Activated CD8-positive, alpha-beta T cell treated with anti-CD3 and anti-CD28 coated beads for 36 hours (primary cell): ENCODE measurements at places on chromosomes 3 and 15. TPM values are rescaled to one million over a fixed set of nuclear protein-coding genes. Genes with fewer than 3 reads are reported as not detected.

Gene RGMA
- not detected for total RNA-seq

DNA sequence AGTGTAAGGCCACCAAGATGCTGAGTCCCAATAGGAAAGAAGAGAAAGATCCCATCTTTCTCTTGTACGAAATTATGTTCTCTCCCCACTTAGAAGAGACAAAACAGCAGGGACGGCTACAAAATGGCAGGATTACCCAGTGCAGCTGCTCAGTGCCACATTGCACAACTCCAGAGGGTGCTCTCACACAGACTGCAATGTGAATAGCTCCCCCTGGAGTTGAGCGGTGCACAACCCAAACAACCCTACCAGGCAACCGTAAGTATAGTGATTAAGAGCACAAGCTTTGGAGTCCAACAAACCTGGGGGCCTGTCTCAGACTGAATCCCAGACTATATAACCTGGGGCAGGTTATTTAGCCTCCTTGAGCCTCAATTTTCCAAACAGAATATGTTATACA is 3.1 kb upstream of the BHLHE40 start:
- DNase-seq = peak; percentile 83
- H3K27ac ChIP-seq = peak overlapping the region; percentile 96
- H3K27me3 ChIP-seq = no peaks in the 10 kb centered on the region
- peaks cover 30% of the 10 kb centered on the region for H3K4me1 ChIP-seq
- peaks cover 21% of the 10 kb centered on the region for H3K36me3 ChIP-seq

DNA sequence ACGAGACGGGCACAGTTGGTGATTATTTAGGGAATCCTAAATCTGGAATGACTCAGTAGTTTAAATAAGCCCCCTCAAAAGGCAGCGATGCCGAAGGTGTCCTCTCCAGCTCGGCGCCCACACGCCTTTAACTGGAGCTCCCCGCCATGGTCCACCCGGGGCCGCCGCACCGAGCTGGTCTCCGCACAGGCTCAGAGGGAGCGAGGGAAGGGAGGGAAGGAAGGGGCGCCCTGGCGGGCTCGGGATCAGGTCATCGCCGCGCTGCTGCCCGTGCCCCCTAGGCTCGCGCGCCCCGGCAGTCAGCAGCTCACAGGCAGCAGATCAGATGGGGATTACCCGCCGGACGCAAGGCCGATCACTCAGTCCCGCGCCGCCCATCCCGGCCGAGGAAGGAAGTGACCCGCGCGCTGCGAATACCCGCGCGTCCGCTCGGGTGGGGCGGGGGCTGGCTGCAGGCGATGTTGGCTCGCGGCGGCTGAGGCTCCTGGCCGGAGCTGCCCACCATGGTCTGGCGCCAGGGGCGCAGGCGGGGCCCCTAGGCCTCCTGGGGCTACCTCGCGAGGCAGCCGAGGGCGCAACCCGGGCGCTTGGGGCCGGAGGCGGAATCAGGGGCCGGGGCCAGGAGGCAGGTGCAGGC is 318.0 kb downstream of the FGF12 start:
- DNase-seq = no peak
- H3K27ac ChIP-seq = no peak overlapping the region
- no peaks in the 10 kb centered on the region for H3K36me3 ChIP-seq
- H3K27me3 ChIP-seq = peaks cover 46% of the 10 kb centered on the region
- H3K4me1 ChIP-seq = peaks cover 3% of the 10 kb centered on the region

- peaks cover 42% of the 10 kb centered on the region for H3K4me1 ChIP-seq
- H3K36me3 ChIP-seq = no peaks in the 10 kb centered on the region
- no peaks in the 10 kb centered on the region for H3K27me3 ChIP-seq
- H3K4me3 ChIP-seq = peak overlapping the region; percentile 11
- peak; percentile 40 for DNase-seq
- H3K27ac ChIP-seq = peak overlapping the region; percentile 90
These were observed 11.1 kb downstream of the ZBTB38 start for GRCh38 chr3:141379250-141379966.

DNA sequence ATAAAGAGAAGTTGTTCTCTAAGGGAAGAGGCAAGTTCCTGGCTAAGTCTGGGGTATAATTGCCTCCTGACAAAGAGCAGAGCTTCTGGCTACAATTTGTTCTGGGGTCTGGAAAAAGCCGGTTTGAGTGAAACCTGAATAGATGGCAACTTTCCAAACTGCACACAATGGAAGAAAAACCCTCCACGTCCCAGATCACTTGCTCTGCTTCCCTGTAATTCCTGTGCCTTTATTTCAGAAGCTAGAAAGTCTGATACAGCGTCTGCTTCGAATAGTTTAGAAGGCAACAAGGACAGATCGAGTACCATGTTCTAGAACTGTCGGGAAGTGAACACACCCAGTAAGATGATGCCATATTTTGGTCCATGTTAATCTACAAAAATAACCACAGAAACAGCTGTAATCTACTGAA is 1.6 kb upstream of the WDR82 start:
- H3K36me3 ChIP-seq = peaks cover 54% of the 10 kb centered on the region
- H3K27me3 ChIP-seq = no peaks in the 10 kb centered on the region
- H3K27ac ChIP-seq = peak overlapping the region; percentile 96

GRCh38 chr3:50415816-50416215 is 56.5 kb upstream of the TMEM115 start:
- no peak for DNase-seq
- H3K4me1 ChIP-seq = peaks cover 7% of the 10 kb centered on the region

DNA sequence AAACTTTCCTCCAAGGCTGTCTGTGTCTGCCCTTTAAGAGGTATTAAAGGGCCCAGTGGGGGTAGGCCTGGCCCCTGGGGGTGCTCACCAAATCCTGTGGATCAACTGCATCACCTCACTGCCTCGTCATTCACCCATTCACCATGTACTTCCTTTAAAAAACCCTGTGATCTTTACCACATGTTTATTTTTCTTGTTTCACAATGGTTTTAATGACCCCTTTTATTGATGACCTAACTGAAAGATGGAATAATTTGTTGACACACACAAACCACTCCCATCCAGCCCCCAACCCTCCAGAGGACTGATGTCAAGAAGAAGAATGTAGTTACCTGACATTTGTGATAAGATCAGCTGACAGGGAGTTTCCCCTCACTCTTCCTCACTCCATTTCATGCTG is 40.8 kb downstream of the KCNAB1 start:
- H3K27ac ChIP-seq = peak overlapping the region; percentile 4
- H3K36me3 ChIP-seq = no peaks in the 10 kb centered on the region
- DNase-seq = peak; percentile 49
- no peak overlapping the region for H3K4me3 ChIP-seq
- H3K27me3 ChIP-seq = peaks cover 1% of the 10 kb centered on the region

GRCh38 chr15:100222349-100222715 is 119.4 kb downstream of the ADAMTS17 start:
- no peaks in the 10 kb centered on the region for H3K27me3 ChIP-seq
- H3K36me3 ChIP-seq = no peaks in the 10 kb centered on the region
- no peak overlapping the region for H3K4me3 ChIP-seq
- H3K4me1 ChIP-seq = peaks cover 13% of the 10 kb centered on the region
- no peak overlapping the region for H3K27ac ChIP-seq
